Activated CD4-positive, alpha-beta T cell treated with anti-CD3 and anti-CD28 coated beads for 1 hour (primary cell): ENCODE measurements at places on chromosomes 2 and 18.

GRCh38 chr2:230863442-230864121, 1.2 kb upstream of the ITM2C start:
- no peak for DNase-seq

DNA sequence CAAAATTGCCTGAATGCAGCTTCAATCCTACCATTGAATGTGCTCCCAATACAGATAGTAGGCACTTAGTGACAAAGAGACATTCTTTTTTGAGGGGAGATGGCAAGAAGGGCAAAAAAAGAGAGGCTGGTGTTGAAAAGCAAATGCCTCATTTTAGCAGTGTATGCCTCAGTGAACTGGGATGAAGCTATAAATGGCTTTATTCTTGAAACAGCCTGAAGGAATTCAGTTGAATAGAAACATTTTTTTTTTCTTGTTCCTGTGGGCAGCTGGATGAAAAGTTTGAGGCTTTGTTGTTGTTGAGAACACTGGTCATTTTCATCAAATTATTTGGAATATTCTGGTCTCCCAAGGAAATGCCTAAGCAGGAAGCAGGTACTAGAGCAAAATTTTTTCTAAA, 228.9 kb downstream of the RNF144A start:
- no peak for DNase-seq

DNA sequence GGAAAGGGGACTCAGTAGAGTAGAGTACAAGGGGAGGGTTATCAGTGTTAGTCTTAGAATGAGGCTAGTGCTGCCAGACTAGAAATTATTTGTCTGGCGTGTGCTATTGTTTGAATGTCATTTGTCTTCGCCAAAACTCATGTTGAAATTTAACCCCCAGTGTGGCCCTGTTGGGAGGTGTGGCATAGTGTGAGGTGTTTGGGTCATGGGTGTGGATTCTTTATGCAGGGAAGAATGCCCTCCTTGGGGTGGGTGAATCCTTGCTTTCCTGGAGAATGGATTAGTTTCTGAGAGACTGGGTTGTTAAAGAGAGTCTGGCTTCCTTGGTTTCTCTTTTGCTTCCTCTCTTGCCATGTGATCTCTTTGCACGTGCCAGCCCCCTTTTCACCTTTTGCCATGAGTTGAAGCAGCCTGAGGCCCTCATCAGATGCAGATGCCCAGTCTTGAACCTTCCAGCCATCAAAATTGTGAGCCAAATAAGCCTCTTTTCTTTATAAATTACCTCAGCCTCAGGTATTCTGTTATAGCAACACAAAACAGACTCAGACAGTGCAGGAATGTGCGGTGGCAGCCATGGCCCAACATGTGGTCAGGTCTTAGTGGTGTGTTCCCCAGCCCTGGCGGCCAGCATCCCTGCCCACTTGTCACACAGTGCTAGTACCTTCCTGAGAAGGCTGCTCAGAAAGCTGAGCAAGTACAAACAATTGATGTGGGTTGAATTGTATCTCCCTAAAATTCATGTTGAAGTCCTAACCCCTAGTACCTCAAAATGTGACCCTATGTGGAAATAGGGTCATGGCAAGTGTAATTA, 48.4 kb upstream of the NAB1 start:
- no peak for DNase-seq

DNA sequence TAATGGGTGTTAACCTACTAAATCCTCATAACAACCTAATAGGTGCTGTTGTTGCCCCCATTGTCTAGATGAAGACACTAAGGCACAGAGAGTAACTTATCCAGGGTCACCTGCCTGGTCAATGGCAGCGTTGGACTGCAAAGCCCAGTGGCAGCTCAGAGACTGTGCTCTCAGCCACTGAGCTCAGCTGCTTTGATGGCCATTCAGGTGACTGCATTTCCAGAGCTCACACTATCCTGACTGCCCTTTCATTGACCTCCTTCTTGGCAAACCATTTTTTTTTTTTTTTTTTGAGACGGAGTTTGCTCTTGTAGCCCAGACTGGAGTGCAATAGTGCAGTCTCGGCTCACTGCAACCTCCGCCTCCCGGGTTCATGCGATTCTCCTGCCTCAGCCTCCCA, 115.2 kb downstream of the MAPK4 start:
- no peak for DNase-seq

DNA sequence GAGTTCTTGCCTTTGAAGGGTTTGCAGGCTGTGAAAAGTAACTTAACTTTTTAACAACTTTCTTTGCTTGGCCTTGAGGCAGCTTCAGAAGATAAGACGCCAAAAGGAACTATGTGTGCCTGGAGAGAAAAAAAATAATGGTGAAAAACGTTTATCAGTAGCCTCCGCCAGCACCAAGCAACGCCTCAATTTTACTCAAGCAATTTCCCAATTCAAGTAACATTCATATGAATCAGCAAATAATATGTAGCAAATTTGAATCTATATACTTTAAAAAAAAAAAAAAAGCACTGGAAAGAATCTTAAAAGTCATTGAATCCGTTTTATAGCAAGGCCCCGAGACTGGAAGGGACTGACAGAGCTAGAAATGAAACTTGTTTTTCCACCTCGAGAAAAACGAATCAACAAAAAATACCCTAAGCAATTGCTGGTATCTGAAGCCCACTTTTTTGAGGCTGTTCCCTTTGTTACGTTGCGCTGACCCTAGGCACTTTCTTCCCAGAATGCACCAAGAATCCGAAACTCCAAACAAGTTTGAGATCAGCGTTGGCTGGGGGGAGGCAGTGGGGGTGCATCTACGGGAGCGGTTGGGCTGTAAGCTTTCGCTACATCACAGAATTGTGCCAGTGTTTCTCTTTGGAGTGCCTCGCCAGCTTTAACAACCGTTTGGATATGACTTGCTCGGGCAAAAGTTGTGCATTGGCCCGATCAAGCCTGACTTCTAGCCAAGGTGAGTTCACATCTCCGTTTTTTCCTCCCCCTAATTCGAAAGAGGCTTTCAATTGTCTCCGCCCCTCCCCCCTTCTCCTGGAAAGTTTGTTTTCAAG, 2.7 kb upstream of the TGIF1 start:
- DNase-seq: no peak

GRCh38 chr2:9975805-9976447, 24.4 kb downstream of the GRHL1 start:
- DNase-seq: no peak

DNA sequence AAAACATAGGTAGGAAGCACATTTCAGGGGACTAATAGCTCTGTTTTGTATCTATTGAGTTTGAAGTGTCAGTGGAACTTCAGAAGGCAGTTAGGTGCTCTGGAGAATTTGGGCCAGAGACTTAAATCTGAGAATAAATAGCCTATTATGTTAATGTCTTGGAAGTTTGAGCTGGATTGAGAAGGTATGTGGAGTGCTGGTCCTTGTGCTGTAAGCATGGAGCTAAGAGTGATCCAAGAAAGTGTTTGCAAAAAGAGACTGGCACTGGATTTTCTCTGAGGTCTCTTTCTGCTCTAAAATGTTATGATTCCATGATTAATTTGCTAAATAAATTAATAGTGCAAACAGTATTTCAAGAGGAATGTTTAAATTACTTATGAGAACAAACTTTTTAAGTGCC, 63.3 kb downstream of the ICOS start:
- DNase-seq: no peak

GRCh38 chr2:186590759-186591505, 1.1 kb downstream of the ITGAV start:
- no peak for DNase-seq

GRCh38 chr18:57782049-57782448, 21.1 kb downstream of the ATP8B1 start:
- no peak for DNase-seq

DNA sequence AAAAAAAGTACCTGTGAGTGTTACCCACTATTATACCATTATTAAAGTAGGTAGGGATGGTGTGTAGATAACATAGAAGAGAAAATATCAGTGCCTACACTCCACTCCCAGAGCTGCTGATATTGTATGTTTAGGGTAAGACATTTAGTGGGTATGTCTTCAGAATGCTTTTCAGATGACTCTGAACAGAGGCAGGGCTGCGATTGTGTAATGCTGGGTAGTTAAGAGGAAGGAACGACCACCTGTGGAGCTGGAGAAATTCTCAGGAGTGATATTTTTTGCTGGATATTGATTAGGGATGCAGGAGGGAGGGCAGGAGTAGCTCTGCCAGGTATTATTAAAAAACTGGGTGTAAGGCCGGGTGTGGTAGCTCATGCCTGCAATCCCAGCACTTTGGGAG, 2.8 kb downstream of the CNOT11 start:
- no peak for DNase-seq

DNA sequence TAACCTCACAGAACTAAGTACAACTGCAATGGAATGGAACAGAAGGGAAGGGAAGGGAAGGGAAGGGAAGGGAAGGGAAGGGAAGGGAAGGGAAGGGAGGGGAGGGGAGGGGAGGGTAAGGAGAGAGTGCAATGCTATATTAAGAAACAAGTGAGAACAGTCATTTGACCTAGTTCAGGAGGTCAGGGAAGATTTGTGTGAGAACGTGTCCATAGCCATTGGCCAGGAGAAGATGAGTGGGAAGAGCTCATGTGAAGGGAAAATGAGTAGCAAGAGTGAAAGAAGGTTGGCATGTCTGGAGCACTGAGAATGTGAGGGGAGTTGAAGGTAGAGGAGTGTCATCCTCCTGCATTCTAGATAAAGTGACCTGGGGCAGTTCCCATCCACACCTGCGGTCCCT, 481.6 kb downstream of the IRS1 start:
- DNase-seq: no peak

- no peak for DNase-seq
Measured at GRCh38 chr2:209922116-209922515, 80.3 kb upstream of the RPE start.

- no peak for DNase-seq
Measured at GRCh38 chr2:186629250-186629996, 39.6 kb downstream of the ITGAV start.

DNA sequence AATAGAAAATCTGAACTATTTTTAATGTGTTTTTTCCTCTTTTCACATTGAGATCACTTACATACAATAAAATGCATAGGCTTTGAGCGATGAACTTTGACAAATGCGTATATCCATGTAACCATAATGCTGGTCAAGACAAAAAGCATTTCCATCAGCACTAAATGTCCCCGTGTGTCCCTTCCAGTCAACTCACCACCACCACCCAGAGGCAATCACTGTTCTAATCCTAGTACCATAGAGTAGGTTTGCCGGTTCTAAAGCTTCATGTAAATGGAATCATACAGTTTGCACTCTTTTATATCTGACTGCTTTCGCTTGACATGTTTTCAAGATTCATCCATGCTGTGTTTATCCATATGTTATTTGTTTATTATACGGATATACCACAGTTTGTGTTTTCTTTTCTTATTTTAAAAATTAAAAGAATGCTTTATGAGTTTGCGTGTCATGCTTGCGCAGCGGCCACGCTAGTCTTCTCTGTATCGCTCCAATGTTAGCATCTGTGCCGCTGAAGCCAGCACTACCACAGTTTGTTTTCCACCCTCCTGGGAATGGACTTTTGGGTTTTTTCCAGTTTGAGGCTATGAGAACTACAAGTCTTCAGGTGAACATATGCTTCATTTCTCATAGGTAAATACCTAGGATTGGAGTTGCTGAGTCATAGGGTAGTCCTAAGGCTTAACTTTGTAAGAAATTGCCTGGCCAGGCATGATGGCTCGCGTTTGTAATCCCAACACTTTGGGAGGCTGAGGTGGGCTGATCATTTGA, 197.5 kb upstream of the CHAC2 start:
- no peak for DNase-seq

DNA sequence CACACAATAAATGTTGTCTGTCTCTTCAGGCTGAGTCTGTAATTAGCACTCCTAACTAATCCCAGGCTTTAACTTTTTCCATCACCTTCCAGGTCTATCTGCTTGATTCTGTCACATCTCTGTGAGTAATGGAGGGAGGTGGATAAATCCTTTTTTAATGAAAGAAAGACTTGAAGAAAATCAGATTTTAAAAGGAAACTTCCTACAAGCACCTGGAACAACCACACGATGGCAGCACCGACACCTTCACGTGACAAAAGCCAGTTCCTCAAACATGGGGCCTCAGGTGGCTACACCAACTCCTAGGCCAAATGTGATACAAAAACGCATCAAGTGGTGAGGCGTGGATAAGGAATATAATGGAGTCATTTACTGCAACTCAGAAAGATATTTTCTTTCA, 41.8 kb downstream of the TGFBRAP1 start:
- DNase-seq: no peak

DNA sequence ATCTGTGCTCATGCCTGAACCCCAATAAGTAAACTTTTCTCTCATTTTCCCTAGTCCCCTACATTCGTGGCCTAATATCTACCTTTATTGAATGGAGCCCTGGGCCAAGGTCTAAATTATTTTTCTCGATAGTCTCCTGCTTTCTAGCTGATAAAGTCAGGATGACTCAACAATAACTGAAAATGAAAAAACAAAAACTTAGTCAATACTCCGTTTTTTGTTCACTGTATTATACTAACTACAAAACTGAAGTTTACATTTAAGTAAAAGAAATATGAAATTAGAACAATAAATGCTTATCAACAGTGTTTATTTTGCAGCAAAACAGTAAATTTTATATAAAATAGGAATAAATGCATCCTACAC, 32.2 kb downstream of the AOX1 start:
- no peak for DNase-seq

DNA sequence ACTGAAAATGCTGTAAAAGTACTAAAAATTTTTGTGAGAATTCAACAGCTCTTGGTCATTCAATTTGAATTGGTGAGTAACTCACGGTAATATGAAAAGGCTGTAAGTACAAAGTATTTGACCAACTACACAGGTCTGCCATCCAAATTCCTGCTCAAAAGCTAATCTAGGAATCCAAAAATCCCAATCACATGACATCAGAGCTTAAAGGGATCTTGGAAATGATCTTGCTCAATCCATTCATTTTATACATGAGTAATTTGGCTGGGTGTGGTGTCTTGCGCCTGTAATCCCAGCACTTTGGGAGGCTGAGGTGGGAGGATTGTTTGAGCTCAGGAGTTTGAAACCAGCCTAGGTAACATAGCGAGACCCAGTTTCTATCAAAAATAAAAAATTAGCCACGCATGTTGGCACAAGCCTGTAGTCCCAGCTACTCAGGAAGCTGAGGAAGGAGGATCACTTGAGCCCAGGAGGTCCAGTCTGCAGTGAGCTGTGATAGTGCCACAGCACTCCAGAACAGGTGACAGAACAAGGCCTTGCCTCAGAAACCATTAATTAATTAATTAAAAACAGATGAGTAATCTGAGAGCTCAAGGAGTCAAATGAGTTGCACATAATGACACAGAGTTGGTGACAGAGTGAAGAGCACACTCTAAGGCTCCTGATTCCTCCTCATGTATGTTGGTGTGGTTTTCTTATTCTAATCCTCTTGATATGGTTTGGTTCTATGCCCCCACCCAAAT, 19.8 kb downstream of the SPIRE1 start:
- no peak for DNase-seq

DNA sequence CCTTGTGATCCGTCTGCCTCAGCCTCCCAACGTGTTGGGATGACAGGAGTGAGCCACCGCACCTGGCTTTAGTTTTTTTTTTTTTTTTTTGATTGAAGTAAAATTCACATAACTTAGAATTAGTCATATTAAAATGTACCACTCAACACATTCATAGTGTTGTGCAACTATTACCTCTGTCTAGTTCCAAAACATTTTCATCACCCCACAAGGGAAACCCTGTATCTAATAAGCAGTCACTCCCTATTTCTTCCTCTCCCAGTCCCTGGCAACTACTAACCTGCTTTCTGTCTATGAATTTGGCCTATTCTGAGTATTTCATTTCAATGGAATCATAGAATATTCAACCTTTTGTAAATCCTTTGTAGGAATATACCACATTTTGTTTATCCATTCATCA, 123.9 kb upstream of the FAM117B start:
- no peak for DNase-seq
